Heart left ventricle (tissue), 16 donors: ENCODE measurements at places on chromosomes 16 and 17. TPM values are rescaled to one million over a fixed set of nuclear protein-coding genes. Genes with fewer than 3 reads are reported as not detected.

The SCGB1C2 gene
- total RNA-seq: not detected

The OR1F1 gene
- not detected for total RNA-seq

The EMC8 gene
- 20.7 TPM for total RNA-seq

The TBC1D3G gene
- not detected for total RNA-seq

The TLCD3B gene
- not detected for total RNA-seq

The ANKRD40CL gene
- not detected for total RNA-seq

The KRTAP4-6 gene
- not detected for total RNA-seq

The MYH2 gene
- total RNA-seq: not detected

The PNMT gene
- 6.0 TPM for total RNA-seq

The KRT36 gene
- total RNA-seq: not detected

The TP53TG3 gene
- not detected for total RNA-seq

The COQ9 gene
- 152 TPM for total RNA-seq

The OR2C1 gene
- 0.36 TPM for total RNA-seq

The CLCN7 gene
- total RNA-seq: 52.2 TPM

The OR4D1 gene
- total RNA-seq: not detected

The MMP2 gene
- total RNA-seq: 125 TPM

The KRT23 gene
- not detected for total RNA-seq

The TMC8 gene
- total RNA-seq: 1.2 TPM

The GSE1 gene
- total RNA-seq: 47.5 TPM

The CMTM2 gene
- total RNA-seq: not detected

The GHDC gene
- total RNA-seq: 4.9 TPM

The PPM1E gene
- total RNA-seq: 0.49 TPM

The RHBDF1 gene
- 30.6 TPM for total RNA-seq

The SULT1A1 gene
- total RNA-seq: 8.7 TPM

The GDPD1 gene
- total RNA-seq: 3.4 TPM

The ZNF174 gene
- 10.8 TPM for total RNA-seq

The PSMC5 gene
- 135 TPM for total RNA-seq

The MED13 gene
- 23.3 TPM for total RNA-seq

The HEATR3 gene
- 12.3 TPM for total RNA-seq
